ENCODE measurements at places on chromosomes 16 and 17.

GRCh38 chr17:76208120-76208519, 32.2 kb downstream of the RNF157 start:
- no peak for DNase-seq

GRCh38 chr17:8781776-8782175, 17.4 kb downstream of the MFSD6L start:
- DNase-seq = no peak

- no peak for DNase-seq
Measured at GRCh38 chr16:75580-76501, 2.2 kb upstream of the MPG start.

DNA sequence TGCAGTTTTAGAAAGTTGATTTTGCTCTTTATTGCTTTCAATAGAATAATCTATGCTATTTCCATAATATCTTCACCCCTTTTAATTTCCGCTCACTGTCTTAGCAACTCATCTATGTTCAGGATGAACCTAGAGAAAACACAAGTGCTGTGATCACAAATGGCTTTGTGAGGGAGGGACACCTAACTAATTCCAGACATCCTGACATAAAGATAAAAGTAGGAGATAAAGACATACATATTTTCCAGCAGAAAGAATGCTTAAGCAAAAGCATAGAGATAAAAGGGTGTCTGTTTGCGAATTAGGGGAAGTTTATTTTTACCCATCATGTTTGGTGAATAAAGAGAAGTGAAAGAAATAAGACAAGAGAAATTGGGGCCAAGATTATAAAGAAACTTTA, 254.2 kb downstream of the KCNJ2 start:
- DNase-seq = no peak

GRCh38 chr16:70582280-70582978, 58.8 kb downstream of the SF3B3 start:
- no peak for DNase-seq

DNA sequence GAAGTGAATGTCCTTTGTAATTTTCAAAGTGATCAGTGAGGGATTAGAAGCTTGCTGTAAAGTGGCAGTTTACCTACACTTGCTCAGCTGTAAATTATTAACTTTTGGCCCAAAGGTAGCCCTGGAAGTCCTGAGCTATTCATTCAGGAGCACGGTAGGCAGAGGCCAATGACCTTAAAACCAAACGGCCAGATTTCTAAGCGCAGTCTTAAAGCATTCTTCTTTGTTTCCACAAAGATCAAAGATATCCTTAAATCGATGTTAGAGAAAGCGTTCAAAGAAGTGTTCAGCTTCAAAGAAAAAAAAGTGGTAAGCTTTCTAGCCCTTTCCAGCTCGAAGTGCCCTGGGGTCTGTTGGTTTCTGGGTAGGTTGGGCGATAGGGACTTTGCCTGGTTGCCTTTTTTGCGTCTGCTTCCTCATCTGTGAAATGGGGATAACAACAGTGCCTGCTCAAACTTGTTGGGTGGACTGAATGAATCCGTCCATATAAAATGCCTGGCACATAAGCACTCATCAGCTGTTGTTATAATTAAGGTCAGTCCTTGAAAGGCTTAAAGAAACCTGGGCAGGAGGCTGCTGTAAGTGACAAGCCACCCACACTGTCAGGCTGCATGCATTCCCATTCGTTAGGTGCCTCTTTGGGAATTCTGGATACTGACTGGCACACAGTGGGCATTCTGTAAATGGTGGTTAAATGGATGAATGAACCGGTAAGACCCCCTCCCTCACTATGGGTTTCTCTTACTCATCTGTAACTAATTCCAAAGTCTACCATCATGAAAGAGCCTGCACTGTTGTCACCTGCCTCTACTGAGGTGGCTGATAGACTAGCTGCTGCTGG, 113.2 kb downstream of the PRKCA start:
- DNase-seq = no peak

Data from effector memory CD8-positive, alpha-beta T cell (primary cell).